Cardiac fibroblast (primary cell): ENCODE measurements at places on chromosomes 4 and X.

DNA sequence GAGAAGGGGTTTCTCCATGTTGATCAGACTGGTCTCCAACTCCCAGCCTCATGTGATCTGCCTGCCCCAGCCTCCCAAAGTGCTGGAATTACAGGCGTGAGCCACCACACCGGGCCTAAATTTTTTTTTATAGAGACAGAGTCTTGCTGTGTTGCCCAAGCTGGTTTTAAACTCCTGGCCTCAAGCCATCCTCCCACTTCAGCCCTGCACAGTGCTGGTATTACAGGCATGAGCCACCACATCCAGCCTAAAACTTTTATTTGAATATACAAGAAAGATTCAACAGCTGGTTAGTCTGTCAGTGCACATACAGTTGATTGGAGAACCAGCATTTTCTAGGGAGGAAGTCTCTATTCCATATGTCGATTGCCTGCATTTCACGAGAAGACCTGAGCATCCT lies 91.2 kb downstream of the LRP2BP start:
- no peak for DNase-seq

GRCh38 chrX:101550751-101551379 lies 518 bp downstream of the ARMCX1 start:
- peak; percentile 60 for DNase-seq

GRCh38 chrX:139299309-139299708 lies 231.2 kb upstream of the F9 start:
- DNase-seq = no peak

DNA sequence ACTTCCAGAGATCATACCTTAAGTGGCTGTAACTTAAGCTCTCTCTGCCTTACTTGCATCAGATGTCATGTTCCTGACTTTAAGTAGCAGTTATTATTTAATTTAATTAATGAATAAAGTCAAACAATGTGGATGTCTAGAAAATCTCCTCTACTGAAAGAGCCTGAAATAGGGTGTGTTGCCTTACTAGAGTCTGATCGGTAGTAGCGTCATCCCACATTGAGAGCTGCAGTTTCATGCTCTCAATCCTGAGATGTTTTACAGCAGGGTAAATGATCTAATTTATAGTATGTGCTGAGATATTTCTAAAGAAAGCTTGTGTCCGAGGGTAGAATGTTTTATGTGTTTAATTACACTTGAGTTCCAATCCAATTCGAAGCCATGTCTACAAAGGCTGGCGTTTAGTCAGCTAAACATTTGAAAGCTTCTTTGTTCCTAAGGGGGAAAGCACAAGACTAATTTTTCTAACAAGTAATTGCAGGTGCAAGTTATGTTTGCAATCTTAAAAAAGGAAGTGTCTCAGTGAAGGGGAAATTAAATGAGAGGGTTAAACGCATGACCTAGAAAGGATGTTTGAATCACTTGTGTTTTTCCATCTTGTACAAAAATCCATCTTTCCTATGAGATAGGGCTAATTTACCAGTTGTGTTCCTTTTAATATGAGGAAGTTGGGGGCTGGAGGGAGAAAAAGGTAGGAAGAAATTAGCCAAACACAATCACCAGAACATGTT lies 391.0 kb upstream of the MAGEB2 start:
- DNase-seq = no peak

DNA sequence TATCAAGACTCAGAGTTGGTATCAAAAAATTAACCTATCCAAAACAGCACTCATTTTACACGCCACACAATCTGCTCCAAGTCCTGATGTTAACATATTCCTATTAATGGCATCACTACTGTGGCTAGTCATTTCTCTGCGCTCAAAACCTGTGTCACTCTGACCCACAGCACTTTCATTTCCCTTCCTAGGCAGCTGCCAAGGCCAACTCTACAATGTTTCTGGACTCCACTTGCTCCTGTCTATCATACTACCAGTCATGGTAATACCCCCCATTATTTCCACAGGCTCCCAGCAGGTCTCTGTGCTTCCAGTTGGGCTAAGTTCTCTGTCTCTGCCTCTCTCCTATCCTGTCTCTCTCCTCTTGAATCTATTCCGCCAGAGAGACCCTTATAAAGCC lies 323.6 kb downstream of the NR3C2 start:
- no peak for DNase-seq

- peak; percentile 54 for DNase-seq
These were observed 74.3 kb downstream of the CAMK2D start for GRCh38 chr4:113687067-113687718.

- DNase-seq = no peak
These were observed 21.5 kb downstream of the RWDD4 start for GRCh38 chr4:183637461-183637860.

DNA sequence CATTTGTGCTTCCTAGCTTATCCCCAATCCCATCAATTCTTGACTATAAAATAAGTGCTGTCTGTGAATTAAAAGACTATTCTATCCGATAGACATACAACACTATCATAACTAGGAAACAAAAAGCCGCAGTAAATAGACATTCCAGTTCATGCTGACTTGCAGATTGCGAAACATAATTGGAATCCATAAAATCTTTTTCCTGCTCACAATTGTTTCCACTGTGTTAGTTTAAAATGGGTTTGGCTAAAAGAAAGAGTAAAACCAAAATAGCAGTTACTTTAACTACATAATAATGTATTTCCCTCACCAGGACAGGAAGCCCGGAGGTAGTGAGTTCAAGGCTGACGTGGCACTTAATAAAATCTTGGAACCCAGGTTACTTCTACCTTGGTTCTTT lies 17.2 kb downstream of the SMIM31 start:
- no peak for DNase-seq

- DNase-seq = peak; percentile 51
These were observed 177.4 kb downstream of the DCHS2 start for GRCh38 chr4:154314248-154314647.

DNA sequence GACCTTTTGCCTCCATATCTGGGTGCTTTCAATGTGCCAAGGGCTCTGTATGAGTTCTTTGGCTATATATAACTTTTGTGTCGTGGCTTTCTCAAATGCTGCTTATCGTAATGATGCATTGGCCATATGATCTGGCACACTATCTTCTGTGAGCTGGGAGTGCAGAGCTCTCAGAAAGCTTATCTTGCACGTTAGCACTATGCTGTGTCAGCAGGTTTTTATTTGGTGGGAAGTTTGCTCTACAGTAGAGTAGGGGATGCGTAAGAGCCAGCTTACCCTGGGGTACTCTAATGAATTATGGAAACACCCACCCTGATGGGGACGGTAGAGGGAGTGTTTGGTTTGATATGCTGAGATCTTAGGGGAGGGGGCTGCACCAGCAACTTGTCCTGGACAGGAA lies 119.6 kb downstream of the FAAH2 start:
- no peak for DNase-seq

- no peak for DNase-seq
These were observed 174.4 kb downstream of the FHIP1A start for GRCh38 chr4:151583157-151583914.

DNA sequence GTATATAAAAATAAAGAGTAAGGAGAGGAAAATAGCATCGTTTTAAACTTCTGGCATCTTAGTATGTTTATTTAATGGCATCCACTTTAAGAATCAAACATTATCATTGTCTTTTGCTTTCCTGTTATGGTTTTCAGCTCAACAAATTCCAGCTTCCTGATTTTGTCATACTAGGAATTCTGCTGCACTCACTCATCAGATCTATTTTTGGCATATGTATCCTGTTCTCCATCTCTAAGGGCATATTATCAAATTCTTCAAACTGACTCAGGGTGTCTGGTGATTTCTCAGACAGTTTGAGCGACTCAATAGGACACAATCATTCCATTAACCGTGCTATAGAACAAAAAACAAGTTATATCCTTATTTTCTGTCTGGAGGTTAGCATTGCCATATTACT lies 248.5 kb upstream of the DIAPH2 start:
- peak; percentile 83 for DNase-seq

DNA sequence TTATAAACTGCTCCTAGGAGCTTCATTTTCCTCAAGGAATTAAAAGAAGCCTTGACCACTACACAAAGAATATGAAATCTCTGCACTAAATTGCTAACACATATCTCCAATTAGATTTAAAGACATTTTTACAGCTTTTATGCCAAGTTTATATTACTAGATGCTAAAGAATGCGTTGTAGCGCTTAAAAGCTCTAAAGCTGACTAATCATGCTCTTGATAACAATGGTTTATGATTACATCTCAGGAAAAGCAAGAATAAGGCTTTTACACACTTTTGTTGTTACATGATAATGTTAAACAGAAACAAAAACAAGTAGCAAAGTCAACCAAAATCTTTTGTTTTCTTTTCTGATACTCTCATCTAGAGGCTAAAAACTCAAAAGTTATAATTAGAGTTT lies 44.7 kb downstream of the SLC10A7 start:
- peak; percentile 41 for DNase-seq

- no peak for DNase-seq
These were observed 13.1 kb downstream of the TMSB4X start for GRCh38 chrX:12987900-12988594.

DNA sequence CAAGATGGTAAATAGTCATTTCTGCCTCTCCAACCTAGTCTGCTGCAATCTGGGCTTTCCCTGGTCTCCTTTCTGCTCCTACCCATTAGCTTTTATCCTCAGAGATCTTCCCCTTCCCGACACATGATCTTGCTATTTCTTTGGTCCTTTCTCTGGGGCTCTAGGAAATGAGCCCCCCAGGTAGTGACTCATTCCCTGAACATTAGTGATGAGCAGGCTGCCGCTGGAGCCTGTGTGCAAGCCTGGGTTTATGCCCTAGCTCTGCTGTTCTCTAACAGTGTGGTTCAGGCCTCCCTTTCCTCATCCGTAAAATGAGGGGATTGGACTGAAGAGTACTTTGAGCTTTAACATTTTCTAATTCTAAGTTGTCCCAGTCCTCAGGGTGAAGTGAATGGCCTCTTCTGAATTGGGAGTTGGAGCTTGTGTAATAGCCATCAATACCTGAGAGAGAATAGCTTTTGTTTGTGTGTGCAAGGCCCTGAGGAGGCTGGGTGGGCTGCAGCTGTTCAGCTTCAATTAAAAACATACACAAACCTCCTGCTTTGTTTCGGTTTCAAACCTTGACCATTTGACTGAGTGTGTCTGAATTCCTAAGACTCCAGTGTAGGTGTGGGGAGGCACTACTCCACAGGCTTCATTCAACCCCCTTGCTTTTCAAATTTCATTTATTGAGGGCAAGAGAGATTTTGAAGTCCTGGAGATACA lies 115.6 kb upstream of the SCML1 start:
- DNase-seq = no peak

DNA sequence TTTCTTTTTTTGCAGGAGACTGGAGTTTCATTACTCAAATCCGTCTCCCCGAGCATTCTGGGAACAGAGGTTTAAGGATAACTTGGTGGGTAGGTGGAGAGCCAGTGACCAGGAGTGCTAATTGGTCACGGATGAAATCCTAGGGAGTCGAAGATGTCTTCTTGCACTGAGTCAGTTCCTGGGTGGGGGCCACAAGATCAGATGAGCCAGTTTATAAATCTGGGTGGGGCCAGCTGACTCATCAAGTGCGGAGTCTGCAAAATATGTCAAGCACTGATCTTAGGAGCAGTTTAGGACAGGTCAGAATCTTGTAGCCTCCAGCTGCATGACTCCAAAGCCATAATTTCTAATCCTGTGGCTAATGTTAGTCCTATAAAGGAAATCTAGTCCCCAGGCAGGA lies 741.3 kb downstream of the PCDH7 start:
- peak; percentile 29 for DNase-seq

GRCh38 chr4:75708218-75708691 lies 16.1 kb upstream of the USO1 start:
- no peak for DNase-seq

GRCh38 chr4:168521721-168522120 lies 24.9 kb downstream of the PALLD start:
- no peak for DNase-seq

DNA sequence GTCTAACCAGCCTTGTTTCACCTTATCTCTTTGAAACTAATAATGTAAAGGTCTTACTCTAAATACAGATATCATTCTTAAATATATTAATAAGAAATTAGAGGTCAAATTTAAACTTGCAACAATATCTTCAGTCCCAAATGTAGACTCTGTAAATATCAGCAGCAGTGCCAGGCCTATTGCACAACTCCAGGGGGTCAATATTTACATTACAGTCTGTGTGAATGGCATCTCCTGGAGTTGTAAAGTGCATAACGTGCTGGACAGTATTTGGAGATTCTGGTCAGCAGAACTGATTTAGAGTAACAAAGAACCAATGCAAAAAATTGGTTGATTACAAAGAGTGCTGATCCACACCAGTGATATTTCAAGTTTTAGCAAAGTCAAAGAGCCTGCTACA lies 1225.9 kb downstream of the PCDH19 start:
- DNase-seq = no peak

GRCh38 chr4:187908079-187908561 lies 87.5 kb upstream of the ZFP42 start:
- peak; percentile 58 for DNase-seq

- DNase-seq = peak; percentile 39
These were observed 3.0 kb upstream of the NXT2 start for GRCh38 chrX:109533631-109534030.
